ENCODE measurements at places on chromosomes 7 and 10. TPM values are rescaled to one million over a fixed set of nuclear protein-coding genes. Genes with fewer than 3 reads are reported as not detected.

Gene CNTNAP2
- total RNA-seq, result not detected

Gene METTL27
- total RNA-seq, result 4.9 TPM

Gene WIPF3
- total RNA-seq, result 0.33 TPM

Gene NOS3
- 0.50 TPM for total RNA-seq

Gene PLAC9
- total RNA-seq, result 16.7 TPM

Gene PON1
- total RNA-seq, result not detected

Gene MOGAT3
- not detected for total RNA-seq

Gene CCDC172
- not detected for total RNA-seq

Gene ZNF22
- total RNA-seq, result 14.6 TPM

Gene TET1
- total RNA-seq, result 3.3 TPM
